ENCODE measurements at places on chromosomes 6 and 20. TPM values are rescaled to one million over a fixed set of nuclear protein-coding genes. Genes with fewer than 3 reads are reported as not detected.

The MYBL2 gene
- not detected for total RNA-seq

The NDUFAF4 gene
- 15.1 TPM for total RNA-seq

- no peak for DNase-seq
Measured at GRCh38 chr20:19375395-19375794, 163.0 kb downstream of the SLC24A3 start.

DNA sequence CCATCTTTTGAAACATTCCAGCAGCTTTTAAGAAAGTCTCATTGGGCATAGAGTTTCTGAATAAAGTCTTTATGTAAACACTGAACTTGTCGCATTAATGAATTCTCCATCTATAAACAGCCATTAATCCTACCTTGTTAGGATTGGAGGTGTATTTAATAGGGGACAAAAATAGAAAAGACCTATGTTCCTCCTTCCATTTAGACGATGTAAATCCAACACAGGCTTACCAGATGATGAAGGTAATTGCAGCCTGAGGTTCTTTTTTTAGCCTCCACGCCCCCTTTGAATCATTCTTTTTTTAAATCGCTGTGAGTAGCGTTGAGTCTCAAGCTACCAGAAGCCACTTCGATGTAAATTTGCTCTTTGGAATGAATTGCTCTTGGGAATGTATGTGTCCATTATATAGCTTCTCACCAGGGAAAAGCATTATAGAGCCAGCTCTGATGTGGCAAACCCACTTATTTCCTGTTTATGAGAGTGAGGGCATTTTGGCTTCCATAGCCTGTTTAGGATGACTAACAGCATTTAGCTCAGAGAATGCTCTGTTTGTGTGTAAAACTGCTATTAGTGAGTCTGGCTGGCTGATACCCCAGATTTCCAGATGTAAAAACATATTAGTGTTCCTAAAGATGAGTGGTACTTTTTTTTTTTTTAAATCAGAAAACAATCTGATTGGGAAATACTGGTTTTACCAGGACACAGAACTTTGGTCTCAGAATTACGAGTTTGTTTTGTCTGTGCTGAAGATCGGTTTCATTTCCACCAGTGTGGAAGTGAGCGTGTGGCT is 74.9 kb upstream of the CLDN20 start:
- DNase-seq = no peak

- DNase-seq = no peak
Measured at GRCh38 chr6:15447546-15448267, 201.8 kb downstream of the JARID2 start.

- no peak for DNase-seq
Measured at GRCh38 chr6:168785720-168786511, 344.9 kb downstream of the SMOC2 start.

Data from sigmoid colon (tissue), 7 donors.